Mucosa of gallbladder (tissue), 1 donor: ENCODE measurements at places on chromosomes 6 and 20. TPM values are rescaled to one million over a fixed set of nuclear protein-coding genes. Genes with fewer than 3 reads are reported as not detected.

The ITPR3 gene
- total RNA-seq = 104 TPM

DNA sequence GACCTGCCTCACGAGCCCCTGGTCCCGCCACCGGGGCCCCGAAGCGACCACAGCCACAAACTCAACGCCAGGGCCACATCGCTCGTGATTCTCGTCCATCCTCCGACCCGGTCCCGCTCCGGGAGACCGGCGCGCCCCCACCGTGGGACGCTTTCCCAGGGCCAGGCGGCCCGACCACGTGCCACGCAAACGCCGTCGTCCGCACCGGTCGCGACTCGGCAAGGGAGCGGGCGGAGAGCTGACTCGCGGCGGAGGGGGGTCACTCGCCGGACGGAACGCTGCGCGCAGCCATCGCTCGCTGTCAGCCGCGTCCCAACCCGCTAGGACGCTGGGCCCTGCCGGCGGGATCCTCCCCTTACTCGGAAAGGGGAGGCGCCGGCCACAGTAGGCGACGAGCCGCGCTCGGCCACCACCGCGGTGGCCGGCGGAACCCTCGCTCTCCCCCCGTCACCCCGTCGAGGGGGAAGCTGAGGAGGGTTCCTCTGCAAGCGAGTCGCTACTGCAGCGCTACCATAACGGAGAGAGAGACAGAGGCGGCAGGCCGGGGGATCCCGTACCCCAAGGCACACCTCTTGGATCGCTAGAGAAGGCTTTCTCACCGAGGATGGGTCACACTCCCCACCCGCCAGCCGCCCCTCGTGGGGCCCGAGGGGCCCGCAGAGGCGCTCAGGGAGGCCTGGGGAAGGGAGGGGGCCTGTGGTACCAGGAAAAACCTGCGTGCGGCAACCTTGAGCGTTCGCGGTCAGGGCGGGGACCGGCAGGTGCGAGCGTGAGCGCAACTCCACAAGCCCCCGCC lies 511.8 kb upstream of the ZNF337 start:
- DNase-seq = no peak

The ADGRF5 gene
- 10.1 TPM for total RNA-seq

- no peak for DNase-seq
Observed at GRCh38 chr20:20568604-20569205, 143.7 kb downstream of the RALGAPA2 start.

The ROMO1 gene
- total RNA-seq = 155 TPM

DNA sequence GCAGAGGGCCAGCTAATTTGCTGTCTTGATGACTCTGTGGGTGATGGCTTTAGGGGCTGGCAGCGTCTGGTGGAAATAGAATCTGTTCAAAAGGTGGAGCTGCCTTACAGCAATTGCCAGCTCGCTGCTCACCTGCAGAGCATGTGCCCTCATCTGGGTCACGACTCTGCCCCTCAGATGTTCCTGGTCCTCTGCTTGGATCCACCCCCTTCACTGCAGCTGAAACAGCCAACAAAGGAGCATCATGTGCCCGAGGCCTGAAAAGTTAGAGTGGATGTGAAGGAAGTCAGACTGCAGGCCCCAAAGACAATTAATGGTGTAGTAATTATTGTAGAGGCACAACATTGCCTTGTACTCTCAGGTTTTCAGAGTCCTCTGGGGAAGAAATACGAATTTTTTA lies 19.9 kb downstream of the RREB1 start:
- no peak for DNase-seq

DNA sequence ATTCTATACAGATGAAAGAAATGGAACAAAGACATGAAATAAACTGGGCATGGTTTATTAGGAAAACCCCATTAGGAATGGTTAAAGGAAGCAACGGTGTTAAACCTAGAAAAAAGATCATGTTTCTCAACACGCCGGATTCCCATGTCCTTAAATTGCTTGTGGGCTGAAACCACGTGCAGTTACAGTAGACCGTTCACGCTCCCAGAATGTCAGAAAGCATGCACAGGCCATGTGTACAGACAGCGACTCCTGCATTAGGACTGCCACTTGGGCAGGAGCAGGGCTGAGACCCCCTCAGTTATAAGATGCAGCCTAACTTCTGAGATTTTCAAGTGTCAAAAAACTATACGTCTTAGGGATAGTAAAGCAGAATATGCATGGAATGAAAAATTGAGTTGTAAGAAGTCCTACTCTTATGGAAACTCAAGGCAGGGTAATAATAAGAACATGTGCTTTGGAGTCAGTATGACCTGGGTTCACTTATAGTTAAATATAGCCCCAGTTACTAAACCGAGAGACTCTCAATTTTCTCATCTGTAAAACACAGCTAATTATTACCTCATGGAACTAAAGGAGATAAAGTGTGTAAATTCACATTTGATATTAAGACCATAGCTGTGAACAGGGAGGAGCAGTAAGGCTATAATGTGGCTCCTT lies 174.0 kb upstream of the UST start:
- DNase-seq = no peak

GRCh38 chr6:15166121-15166520 lies 79.7 kb upstream of the JARID2 start:
- DNase-seq = no peak
